ENCODE measurements at places on chromosomes 2 and 18.

- no peak for DNase-seq
Observed at GRCh38 chr2:227360351-227360750, 18.8 kb downstream of the TM4SF20 start.

DNA sequence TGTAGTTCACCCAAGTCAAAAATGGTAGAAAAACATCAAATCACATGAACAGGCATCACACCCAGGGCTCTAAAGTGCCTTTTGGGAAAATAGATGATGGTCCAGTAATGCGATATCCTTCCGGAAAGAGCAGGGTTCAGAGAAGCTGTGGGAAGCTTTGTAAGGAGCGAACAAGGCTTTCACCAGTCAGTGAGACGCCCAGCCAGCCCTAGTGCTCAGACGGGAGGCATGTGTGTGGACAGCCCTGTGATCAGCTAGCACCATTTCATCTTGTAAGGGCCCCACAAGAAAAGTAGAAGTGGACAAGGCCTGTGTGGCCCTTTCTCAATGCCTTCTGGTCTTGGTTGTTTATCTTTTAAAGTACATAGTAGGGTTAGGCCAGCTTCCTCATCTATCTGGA is 76.1 kb downstream of the SMIM21 start:
- no peak for DNase-seq

- DNase-seq: no peak
Observed at GRCh38 chr2:183868707-183869106, 729.6 kb upstream of the ZNF804A start.

DNA sequence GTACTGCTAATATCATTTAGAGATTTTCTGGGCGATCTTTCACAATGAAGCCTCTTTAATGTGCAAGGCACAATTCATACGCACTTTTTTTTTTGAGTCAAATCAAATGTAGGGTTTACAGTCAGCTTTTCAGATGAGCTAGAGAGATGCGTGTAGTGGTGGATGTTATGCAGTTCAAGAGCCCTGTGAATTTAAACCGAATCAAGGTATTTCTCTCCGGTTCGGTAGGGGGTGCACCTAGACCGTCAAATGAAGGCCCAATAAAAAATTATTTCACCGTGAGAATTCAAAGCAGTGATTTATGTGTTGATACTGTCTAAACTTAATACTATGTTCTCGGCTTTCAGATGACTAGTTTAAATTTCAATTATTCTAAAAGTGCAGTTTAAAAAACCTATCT is 1.1 kb downstream of the PTH2R start:
- DNase-seq: peak; percentile 65

GRCh38 chr2:137910641-137911040 is 53.6 kb upstream of the HNMT start:
- peak; percentile 63 for DNase-seq

All from NCI-H82 (cell line).